Anterior cingulate cortex (tissue), 58 donors: ENCODE measurements at places on chromosomes 3 and 15.

DNA sequence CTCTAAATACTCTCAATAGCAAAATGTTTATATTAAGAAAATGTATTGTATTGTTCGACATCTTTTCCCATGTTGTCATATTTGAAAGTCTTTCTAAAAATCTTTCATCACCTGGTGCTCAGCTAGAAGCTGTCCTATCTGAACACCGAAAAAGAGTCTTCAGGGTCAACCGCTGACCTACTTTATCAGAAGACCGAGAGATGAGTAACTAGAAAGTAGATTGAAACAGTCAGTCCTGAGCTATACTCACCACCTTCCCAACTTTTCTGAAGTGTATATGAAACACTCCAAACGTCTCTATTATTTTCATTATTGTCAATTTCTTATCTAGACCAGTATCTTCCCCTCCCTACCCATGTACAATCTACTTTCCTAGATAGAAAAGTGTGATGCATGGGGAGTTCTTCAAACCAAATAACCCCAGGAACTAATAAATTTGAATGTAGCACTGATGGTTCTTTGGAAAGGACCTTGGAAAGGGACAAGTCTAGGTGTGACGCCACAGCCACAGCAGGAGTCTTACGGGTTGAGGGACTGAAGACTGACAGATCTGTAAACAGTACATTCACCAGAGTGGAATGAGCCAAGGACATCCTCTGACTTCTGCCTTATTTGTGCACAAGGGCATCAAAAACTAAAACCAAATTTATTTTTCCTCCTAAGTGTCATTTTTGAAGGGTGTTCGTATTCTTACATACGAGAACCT, 58.6 kb downstream of the TMOD3 start:
- no peak for DNase-seq

- DNase-seq: no peak
Observed at GRCh38 chr15:84928843-84929168, 44.3 kb downstream of the SLC28A1 start.

DNA sequence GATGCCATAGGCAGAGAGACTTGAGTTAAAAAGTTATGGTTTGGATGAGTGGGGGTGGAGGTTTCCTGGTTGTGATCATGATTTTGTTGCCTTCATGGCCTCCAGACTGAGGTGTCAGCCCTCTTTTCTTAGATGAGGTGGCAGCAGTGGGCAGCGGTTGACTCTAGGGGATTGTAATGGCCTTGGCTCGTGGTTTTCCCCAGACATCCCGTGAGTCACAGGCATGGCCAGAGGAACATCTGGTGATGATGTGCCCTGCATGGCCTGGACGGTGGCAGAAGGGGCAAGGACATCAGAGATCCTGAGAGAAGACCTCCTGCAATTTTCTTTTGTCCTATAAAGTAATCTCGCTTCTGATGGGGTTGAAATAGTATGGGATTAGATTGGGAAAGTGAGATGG, 12.4 kb downstream of the RETNLB start:
- no peak for DNase-seq

GRCh38 chr3:65026151-65026550, 338.4 kb upstream of the ADAMTS9 start:
- DNase-seq: no peak

GRCh38 chr3:176376531-176376930, 820.8 kb downstream of the TBL1XR1 start:
- DNase-seq: no peak
